ENCODE measurements at places on chromosomes 12 and 14.

DNA sequence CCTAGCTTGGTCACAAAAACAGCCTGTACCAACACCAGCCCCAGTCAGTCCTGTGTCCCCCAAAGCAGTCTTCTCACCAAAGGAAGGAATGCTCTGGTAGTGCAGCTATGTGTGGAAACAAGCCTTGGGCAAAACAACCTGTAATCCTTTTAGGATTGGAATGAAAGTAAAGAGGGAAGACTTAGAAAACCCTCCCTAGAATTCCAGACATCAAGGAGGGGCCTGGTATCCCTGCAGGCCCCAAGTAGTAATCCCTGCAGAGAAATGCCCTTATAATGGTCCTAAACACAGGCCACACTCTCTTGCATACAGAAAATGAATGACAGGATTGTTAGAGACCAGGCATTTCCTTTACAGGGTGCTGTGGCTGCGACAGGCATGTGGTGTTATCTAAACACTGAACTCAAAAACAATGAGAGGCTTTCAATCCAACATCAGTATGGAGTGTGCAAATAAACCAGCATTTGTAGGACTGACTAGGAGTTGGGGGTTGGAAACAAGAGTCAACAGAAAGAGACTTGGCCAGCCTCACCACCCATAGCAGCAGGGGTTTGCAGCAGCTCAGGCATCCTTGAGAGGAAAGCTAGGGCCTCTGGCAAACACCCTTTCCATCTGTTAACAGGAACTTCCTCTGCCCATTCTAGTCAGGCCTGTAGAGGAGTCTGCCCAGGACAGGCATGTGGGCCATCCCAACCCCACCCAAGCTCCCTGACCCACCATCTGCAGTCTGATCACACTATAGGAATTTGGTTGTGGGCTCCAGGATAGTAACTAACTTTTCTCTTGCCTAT, 59.1 kb downstream of the DCAF5 start:
- DNase-seq = no peak

DNA sequence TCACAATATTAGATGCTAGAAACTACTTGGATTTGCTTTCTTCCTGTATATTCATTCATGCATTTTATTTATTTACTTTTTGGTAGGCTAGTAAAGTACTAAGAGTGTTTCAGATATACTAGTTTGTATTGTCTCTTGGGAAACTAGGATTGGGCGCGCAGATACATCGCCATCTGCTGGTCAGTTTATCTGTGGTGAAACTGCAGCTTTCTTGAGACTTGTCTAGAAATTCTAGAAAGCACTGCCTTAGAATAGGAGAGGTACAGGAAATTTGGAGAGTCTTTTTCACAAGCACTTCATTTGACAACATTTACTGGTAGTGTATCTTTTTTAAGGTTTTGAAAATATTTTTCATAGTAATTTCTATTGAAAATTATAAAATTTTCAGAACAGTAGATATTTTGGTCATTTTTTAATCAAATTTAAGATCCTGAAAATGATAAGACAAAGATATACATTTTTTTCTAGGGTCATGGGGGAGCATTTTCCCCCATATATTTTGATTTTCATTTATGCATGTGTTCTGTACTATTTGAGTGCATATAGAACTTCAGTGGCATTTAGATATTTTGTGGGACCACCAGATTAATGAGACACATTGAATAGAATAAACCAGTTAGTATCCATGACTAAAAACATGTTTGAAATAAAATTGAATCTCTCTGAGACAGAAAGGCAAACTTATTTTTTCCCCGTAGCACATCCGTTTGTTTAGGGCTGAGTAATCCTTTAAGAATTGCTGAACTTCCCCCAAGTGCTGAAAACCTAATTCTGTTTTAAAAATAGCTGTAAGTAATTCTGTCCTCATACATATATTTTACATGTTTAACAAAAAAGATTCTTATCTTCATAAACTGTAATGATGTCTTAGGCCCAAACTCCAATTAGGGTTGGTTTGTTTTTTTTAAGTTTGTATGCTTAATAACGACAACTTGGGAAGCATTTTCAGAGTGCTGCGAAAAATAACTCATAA, 44.5 kb downstream of the SLC38A6 start:
- DNase-seq = peak; percentile 3

- no peak for DNase-seq
Observed at GRCh38 chr12:13595536-13596443, 385.6 kb downstream of the GRIN2B start.

DNA sequence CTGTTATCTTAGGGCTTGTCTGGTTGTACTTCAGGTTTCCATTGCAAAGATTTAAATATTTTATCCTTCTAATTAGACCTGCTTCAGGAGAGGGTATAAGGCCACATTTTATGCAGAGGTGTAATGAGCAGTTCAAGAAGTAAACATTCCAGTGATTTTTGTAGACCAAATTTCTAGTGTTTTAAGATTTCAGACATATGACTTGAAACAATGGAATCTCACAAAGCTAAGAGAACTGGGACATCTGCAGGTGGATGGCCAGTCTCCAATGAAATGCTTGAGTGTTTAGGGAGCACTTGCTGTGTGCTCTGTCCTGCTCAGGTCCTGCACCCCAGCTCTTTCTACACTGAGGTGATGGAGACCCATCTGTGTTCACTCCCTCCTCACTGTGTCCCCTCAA, 7.9 kb downstream of the C14orf132 start:
- DNase-seq = no peak

DNA sequence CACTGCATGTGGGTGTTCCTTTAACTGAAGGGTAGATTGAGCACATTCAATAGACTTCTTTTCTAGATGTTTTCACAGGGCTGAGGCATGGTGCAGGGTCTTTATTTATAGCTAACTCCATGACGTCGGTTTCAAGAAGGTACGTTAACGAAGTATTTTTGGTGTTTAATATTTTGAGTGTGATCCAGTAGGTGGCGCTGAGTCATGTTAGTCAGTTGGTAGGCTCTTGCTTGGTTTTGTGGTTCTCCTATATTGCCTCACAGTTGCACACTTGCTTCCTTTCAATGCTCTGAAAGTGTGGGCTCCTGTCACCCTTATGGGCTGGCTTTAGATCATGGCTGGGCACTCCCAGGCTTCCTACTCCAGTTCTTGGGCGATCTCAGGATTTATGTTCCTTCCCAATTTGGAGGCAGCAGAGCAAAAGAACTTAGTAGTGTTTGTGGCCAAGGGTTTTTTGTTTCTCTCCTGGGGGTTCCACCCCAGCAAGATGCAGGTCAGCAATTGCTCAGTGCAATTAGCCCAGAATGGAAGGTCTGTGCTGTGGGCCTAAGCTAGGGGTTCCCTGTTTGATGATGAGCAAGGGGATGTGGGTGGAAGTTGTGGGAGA, 471.6 kb upstream of the FOXG1 start:
- DNase-seq = no peak

DNA sequence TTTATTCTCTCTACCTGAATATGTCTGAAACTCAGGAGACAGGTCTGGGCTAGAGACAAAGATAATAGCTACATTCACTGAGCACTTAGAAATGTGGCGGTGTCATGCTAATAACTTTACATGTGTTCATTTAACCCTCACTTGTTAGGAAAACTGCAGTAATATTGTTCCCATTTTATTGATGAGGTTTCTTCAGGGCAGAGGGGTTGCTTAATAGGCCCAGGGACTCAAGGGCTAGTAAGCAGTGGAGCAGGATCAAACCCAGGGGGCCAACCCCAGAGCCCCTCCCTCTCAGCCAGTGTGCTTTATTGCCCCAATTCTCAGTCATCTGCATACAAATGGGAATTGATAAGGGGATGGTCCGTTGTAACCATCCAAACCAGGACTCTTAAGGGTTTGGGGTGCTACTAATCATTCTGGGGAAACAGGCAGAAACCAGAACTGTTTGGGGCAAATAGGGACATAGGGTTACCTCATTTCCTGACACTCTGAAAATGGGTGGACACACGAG, 142.8 kb upstream of the AMIGO2 start:
- no peak for DNase-seq

DNA sequence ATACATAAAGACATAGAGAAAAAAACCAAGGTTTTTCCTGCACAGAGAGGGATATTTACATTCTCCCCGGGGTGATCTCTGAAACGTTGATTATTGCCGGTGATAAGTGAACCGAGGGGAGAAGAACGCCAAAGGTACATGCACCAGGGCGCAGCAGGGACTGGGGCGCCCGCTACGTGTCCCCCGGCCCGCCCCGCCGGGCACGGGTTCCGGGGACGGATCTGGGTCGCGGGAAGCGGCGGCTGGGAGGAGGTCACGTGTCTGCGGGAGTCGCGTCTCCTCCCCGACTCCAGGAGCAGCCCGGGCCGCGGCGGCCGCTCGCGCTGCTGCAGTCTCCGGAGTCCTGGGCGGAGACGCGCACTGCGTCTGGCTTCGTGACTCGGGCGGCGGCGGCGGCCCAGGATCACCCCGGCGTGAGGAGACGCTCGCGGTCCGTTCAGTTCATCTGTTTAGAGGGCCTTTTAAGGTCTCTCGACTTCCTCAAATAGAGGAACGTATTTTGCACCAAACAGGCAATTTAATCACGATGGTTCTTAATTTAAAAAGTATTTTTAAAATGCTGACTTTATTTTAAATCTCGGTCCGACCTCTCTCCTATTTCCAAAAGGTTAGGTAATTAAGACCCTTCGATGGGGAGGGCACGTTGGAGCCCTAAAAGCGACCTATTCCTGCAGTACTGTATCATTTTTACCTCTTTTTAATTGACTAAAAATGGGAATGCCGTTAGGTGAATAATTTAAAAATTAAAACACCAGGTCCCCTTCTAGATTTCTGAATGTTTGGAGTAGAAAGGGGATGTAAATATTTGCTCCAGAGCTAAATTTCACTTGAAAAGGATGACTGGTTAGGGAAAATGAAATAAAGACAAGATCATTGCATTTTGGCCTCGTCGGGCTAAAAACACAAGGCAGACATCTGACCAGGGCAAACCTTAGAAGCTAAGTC, 1.8 kb upstream of the BHLHE41 start:
- peak; percentile 72 for DNase-seq

GRCh38 chr14:74062809-74063150, 21.5 kb downstream of the ALDH6A1 start:
- peak; percentile 12 for DNase-seq

DNA sequence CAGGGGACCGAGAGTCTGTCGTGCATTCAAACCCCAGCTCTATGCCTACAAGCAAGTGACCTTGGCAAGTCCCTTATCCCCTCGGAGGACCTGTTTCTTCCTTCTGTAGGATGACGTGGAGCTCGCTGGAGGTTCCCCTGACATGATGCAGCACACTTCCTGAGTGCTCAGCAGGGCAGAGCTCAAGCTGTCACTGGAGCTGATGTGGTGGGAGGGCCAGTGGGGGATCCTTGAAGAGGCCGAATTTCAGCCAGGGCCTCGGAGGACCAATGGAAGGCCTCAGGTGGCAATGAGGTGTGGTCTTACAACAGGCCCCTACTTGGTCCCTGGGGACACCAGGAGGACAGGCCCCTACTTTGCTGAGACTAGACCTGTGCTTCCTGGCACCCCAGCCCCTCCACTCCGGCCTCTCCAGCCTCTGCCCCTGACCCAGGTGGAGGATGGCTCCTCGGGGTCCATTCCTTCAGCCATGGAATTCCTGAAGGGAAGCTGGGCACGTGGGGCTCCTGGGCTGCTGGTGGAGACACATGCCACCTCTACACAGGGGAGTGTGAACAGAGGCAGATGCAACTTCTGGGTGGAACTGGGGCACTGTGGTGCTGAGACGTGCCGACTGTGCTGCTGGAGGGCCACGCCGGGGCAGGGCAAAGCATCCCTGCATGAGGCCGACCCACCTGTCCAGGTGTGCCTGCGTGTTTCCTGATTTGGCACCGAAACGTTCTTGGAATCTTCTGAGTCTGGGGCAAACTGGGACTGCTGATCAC, 18.7 kb upstream of the KIF26A start:
- no peak for DNase-seq

- no peak for DNase-seq
Observed at GRCh38 chr14:73762375-73762822, 48.2 kb upstream of the PNMA1 start.

DNA sequence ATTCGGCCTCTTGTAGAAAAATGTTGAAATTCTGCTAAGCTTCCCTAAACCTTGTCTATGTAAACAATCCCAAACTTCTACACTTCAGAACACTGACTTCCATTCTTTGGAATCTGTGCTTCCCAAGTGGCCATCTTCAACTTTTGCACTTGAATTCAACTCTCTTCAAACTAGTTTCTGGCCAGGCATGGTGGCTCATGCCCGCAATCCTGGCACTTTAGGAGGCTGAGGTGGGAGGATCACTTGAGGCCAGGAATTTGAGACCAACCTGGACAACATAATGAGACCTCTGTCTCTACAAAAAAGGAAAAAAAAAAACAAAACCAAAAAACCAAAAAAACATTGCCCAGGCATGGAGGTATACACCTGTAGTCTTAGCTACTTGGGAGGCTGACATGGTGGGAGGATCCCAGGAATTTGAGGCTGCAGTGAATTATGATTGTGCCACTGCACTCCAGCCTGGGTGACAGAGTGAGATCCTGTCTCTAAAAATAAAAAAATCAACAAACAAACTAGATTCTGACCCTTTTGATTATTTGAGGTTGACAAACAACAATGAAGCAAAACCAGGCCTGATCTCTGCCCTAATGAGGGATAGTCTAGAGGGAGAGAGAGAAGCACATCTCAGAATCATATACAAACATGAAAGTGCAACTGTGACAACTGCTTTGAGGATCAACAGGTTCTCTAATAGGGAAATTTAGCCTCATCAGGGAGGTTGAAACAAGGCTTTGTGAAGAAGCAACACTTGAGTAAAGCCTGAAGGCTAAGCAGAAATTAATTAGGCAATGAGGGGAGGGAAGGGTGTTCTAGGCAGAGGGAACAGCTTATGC, 11.6 kb upstream of the C12orf75 start:
- no peak for DNase-seq

GRCh38 chr12:57543581-57543980, 3.4 kb downstream of the DCTN2 start:
- DNase-seq = no peak

GRCh38 chr12:120554678-120555077, 20.5 kb downstream of the RNF10 start:
- no peak for DNase-seq

- DNase-seq = no peak
Observed at GRCh38 chr14:31269634-31270195, 62.1 kb upstream of the HECTD1 start.

GRCh38 chr14:100364403-100364802, 41.3 kb downstream of the SLC25A47 start:
- DNase-seq = no peak

DNA sequence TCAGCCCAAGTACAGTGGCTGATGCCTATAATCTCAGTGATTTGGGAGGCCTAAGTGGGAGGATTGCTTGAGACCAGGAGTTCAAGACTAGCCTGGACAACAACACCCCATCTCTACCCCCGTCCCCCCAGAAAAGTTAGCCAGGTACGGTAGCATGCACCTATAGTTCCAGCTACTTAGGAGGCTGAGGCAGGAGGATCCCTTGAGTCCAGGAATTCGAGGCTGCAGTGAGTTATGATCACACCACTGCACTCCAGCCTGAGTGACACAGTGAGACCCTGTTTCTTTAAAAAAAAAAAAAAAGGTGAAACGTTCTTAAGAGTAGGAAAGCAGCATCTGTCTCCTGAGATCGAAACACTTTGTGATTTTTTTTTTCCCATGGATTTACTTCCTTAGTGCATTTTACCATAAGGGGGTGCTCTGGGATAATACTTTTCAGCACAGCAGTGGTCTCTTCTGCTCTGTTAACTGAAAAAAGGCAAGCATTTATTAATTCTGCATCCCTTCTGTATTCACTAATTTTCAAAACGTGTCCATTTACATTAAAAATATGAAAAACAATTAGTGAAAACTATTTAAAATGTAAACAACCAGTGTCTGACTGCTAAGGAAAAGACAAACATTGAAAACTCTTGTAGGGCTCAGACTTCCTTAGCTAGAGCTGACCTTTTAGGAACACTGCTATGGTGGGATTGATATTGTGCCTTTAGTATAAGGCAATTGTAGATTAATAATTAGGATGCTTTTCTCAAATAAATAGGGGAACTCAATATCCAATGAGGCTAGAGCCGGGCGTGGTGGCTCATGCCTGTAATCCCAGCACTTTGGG, 31.2 kb upstream of the USP44 start:
- peak; percentile 10 for DNase-seq

All from H54 (cell line).